ENCODE measurements at places on chromosomes 16 and 17. TPM values are rescaled to one million over a fixed set of nuclear protein-coding genes. Genes with fewer than 3 reads are reported as not detected.

DNA sequence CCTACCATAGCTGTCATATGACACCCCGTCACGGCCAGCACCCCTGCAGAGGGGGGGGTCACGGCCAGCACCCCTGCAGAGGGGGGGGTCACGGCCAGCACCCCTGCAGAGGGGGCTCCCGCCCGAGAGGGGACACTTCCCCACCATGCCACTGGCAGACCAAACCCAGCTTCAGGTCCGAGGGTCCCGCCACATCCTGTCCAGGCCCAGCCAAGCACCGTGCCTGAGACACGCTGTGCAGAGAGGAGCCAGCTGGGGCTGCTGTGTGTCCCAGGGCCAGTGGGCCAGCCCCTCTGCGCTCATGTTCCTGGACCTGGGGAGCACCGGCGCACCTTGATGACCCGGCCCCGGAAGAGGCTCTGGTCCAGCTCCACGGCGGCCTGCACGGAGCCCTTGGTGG, 1.9 kb downstream of the PABPN1L start:
- ATAC-seq, result peak; percentile 7

GRCh38 chr16:1776991-1777374, 4.0 kb upstream of the MRPS34 start:
- ATAC-seq, result no peak

DNA sequence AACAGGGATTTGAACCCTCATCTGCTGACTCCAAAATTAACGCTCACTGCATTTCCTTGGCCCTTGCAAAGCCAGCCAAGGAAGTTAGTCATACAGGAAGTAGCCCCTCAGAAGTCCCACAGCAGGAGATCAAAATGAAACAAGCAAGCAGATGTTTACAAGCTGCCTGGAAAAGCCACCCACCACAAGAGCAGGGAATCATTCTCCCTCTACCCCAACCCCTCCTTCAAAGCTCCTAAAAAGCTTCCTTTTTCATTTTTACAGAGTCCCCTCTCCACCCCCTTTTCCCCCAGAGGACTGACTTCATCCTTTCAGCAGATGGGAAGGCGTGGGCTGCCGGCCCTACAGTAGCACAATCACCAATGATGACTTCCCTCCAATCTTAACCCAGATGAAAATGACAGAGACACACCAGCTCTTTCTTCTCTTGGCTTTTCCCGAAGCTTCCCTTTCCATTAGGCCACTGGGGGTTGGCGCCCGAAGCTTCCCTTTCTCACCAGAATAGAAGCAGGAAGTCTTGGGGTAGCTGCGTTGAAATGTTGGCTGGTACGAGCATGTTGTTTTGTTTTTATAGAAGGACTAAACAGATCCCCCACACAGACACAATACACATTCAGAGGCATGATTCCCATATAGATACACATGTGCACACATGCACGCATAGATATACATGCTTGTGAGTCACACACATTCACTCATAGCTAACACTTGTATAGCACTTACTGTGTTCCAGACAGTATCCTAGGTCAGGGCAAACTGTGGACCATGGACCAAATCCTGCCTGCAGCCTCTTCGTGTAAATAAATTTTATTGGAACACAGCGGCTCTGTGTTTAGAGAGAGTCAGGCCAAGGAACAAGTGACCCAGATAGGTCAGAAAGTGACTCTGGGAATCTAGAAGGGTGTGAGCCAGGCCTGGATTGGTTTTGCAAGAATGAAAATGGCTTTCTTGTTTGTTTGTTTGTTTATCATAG, 17.4 kb downstream of the ITPRIPL2 start:
- peak; percentile 76 for ATAC-seq

DNA sequence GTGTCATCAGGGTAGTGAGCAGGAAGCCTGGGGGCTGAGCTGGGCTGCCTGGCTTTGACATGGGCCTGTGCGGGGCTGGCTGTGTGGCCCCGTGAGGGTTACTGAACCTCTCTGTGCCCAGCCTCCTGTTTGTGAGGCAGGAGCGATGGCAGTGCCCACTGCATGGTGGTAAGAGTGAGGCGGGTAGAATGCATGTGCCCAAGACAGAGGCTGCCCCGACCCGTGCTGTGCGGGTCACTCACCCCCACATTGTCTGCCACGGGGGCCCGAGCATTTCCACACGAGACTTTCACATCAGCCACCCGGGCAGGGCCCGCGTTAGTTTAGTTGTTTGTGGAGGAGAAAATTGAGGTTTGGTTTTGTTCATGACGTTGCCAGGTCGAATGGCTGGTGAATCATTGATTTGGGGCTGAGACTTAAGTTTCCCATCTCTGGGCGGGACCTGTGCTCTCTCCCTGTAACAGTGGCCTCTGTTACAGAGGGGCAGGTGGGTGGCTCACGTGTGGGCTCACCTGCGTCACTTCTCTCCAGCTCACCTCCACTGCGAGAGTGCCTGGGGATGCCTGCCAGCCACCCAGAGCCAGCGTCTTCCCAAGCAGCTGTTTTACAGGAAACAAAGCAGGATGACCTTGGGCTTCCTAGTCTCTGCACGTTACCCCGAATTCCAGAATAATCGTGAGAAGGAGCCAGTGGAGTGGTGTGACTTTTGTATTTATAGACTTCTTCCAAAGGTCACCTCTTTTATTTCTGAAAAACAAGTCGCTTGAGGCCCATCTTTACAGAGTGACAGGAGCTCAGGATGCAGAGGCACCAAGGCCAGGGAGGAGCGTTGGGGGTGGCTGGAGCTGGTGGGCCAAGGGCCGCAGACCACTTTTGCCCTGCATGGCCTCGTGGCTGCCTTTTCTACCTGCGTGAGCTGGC, 150.6 kb downstream of the RPTOR start:
- no peak for ATAC-seq

Gene SCNN1B
- total RNA-seq, result not detected

DNA sequence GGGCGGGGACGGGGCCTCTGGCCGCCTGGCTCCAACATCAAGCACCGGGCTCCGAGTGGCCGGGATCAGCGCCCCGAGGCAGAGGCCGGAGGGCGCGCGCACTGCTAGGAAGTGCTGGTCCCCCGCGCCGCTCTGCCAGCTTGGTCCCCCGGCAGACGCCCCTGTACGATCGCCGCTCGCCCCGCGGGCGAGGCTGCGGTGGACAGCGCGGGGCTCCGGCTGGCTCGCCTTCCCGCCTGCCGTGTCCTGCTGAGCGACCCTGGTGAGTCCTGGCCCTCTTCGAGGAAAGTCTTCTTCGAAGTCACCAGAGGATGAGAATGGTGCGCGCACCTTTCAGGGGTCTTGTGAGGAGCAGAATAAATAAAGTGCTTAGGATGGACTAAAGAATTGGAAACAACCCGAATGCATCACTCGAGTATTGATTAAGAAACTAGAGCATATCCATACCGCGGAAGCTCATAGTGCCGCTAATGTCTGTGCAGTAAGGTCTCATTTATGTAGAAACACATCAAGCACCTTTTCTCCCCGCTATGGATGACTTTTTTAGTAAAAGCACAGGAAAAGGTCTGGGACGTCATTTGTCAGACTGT, 392 bp downstream of the ZNF213 start:
- peak; percentile 69 for ATAC-seq

Gene DLX3
- total RNA-seq, result 0.19 TPM

All from motor neuron (in vitro differentiated cells).